ENCODE measurements at places on chromosomes 16 and 17.
A peak's percentile ranks its signal among the peaks of the same experiment; 100 is the strongest.

DNA sequence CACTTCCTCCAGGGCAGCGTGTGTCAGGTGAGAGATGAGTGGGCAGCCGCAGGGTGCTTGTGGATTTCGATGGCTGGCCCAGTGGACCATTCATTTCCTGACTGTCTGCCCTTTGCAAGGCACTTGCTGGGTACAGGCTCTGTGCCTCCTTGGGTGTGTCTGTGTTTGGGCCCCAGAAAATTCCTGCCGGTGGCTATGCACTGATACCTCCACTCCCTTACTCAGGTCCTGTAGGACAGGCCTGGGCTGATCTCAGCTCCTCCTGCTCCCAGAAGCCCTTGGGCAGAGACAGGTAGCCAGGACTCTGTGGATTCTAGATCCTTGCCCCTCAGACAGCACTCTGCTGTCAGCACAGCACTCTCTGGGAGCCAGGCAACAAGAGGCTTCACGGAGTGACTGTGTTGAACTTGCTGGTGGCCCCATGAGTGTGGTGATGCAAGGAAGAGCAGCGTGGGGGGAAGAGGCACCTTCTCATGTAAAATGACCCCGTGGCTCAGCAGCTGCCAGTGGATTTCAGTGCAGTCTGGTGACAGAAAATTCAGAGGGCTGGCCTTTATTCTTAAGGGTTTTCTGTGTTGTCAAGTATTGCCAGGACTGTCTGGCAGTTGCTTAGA is 29.0 kb downstream of the PGS1 start:
- no peak for DNase-seq

GRCh38 chr16:84568066-84568465 is 49.8 kb downstream of the COTL1 start:
- DNase-seq = no peak

DNA sequence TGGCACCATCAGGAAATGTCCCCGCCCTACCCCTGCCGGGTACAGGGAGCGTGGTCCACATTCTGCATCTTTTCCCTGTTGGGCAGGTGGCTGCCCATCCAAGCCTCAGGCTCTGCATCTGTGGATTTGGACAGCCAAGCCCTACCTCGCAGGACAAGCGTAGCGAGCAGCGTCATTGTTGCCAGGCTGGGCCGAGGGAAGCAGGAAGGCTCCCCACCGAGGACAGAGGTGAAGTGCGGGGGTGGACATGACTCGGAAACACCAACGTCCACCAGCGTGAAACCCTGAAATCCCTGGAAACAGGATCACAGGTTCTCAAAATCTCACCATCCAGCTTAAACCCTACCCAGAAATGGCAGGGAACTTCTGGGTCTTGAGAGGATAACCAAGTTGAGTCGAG is 73.6 kb downstream of the SOCS1 start:
- DNase-seq = no peak

DNA sequence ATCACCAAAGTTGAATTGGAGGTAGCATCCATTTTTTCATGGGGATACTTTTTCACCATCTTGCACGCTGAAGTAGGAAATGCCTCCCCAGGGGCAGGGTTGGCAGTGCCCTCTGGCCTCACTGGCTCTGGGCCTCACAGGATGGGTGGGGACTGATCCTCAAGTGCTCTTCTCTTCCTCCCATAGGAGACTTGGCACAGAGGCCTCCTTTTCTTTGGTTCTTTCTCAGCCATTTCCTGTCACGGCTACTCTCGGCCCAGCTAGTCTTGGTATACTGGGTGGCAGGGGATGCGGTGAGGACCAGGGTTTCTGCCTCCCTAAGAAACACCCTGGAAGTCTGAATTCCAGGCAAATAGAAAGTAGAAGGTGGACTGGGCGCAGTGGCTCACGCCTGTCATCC is 58.2 kb downstream of the PECAM1 start:
- no peak for DNase-seq

GRCh38 chr16:29811896-29812665 is at the start of gene PRRT2:
PRRT2 (plus strand) TSS chr16:29812193; CDS start chr16:29813055, 862 bp downstream.
- no peak for DNase-seq

- no peak for DNase-seq
Measured at GRCh38 chr16:5193861-5194260, 96.3 kb upstream of the EEF2KMT start.

- DNase-seq = no peak
Measured at GRCh38 chr17:8249621-8250500, 772 bp downstream of the PFAS start.

DNA sequence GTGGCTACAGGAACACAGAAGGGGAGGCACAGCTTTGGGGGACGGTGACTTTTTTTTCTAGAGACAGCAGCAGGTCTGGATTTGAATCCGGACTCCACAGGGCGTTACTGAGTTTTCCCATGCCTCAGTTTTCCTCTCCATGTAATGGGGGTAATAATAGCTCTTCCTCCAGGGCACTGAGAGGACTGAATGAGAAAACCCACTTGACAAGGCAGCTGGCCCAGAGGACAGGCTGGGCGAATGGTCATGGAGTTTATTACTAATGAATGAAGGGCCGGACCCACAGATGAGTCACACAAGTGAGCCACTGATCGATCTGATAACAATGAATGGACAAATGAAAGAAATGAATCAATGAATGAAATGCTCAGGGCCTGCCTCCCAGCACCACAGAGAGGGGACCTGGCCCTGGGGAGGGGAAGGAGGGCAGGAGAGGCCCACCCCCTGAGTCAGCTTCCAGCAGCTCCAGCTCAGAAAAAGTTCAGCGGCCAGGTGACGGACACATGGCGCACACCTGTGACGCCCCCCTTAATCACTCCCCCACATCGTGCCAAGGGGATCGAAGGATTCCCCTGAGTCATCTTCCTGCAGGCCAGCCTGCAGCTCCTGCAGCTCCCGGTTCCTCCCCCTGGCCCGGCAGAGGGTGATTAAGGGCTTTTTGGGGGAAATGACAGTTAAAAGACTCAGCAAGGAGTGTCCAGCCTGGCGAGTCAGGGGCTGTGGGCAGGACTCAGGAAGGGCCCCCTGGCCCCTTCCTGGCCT is 54.3 kb downstream of the SOCS1 start:
- DNase-seq = no peak

GRCh38 chr16:72969146-72969545 is 78.8 kb downstream of the ZFHX3 start:
- DNase-seq = no peak

DNA sequence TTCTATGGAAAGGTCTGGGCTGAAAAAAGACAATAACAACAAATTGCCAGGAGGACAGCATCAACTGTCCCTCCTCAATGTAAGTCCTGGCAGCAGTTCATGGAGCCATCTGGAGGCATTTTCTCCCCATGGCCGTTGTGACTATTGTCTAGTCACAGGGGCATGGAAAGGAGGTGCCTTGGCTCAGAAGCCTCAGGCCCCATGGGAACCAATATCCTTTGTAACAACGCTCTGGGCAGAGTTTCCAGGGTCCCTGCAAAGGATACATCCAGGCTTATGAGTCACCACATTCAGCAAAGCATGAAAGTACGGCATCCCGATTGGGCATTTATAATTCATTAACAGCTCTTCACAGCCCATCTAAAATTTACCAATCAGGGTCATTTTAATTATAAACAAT is 85.2 kb downstream of the GLG1 start:
- DNase-seq = no peak

GRCh38 chr17:8300226-8300625 is 5.0 kb upstream of the SLC25A35 start:
- DNase-seq = no peak

GRCh38 chr17:59257101-59257500 is 36.8 kb downstream of the GDPD1 start:
- no peak for DNase-seq

GRCh38 chr16:1188432-1189189 is 35.7 kb downstream of the CACNA1H start:
- no peak for DNase-seq

DNA sequence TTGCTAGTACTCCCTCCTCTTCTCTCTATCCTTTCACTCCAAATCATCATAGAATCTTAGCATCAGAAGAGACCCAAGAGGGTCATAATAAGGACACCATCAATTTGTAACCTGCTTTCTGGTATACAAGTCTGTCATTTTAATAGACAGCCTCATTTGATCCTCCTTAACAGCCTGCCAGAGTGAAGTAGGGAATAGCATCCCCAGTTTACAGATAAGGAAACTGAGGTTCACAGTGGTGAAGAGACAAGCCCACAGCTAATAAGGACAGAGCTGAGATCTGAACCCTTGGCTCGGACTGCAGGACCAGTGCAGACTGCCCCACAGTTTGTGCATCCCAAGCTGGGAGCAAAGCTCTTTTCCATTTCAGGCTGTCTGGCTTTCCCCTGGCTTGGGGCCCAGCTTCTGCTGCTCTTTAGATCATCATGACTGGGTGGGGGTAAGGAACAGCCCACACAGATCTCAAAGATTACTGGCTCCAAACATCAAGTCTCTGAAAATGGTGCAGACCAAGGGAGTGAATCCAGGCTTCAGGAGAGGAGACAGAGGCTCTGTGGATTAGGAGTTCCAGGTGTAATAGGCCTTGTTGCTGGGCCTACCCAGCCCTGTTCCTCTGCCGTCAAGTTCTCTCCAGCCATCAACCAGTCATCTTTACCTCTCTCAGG is 10.3 kb upstream of the IGFBP4 start:
- DNase-seq = peak; percentile 40

DNA sequence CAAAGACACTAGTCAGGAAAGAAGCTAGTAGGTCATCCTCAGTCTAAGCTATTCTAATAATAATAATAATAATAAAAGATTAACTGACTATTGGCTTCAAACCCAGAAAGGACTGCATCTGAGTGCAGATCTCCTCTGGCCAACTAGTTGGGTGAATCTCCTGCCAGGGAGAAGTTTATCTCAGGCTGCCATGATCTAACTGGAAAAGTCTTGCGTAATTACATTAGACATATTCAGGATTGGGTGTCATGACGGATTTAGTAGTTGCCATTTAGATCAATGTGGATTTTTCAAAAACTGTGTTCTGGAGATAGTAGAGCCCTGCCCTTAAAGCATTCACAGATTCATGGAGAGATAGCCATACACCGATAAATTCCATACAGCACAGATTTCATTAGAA is 69.5 kb downstream of the KIF2B start:
- no peak for DNase-seq

DNA sequence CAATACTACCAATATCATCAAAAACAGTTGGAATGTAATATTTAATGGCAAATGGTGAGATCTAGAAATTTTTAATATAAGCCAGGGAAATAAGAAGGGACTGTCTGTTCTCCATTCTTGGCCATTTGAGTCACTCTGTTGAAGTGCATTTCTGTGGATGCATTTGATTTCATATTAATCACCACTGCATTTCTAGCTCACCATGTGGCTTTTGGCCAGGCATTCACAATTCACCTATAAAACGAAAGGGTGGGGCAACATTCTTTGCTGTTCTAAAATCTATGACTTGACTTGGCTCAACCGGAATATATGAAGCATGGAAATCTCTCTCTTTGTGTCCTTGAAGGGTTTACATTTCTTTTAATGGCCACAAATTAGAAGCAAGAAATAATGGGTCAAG is 483.0 kb downstream of the SLC39A11 start:
- no peak for DNase-seq

DNA sequence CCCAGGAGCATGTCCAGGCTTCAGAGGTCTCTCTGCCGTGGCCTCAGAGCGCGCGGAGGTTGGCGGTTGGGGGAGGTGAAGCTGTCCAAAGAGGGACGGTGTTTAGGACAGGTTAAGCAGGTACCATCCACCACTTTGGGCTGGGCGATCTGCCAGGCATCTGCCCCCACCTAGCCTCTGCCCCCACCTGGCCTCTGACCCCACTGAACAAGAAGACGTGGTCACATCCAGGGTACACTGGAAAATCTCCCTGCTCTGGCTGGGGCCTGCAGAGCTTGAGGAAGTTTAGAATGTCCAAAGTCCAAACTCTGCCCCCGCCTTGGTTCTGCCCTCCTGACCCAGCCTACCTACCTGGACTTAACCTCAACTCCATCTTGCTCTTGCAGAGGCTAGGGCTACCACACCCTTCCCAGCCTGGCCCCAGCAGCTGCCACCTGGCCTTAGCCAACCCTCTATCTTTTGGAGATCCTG is 1.6 kb downstream of the ITGA3 start:
- no peak for DNase-seq

- DNase-seq = no peak
Measured at GRCh38 chr17:14333506-14333905, 32.6 kb downstream of the HS3ST3B1 start.

- peak; percentile 88 for DNase-seq
Measured at GRCh38 chr16:5071681-5072333, at the start of gene ALG1. ALG1 (plus strand) TSS chr16:5071843; CDS start chr16:5071850, 7 bp downstream.

GRCh38 chr17:21246698-21247097 is 6.5 kb downstream of the NATD1 start:
- DNase-seq = no peak

DNA sequence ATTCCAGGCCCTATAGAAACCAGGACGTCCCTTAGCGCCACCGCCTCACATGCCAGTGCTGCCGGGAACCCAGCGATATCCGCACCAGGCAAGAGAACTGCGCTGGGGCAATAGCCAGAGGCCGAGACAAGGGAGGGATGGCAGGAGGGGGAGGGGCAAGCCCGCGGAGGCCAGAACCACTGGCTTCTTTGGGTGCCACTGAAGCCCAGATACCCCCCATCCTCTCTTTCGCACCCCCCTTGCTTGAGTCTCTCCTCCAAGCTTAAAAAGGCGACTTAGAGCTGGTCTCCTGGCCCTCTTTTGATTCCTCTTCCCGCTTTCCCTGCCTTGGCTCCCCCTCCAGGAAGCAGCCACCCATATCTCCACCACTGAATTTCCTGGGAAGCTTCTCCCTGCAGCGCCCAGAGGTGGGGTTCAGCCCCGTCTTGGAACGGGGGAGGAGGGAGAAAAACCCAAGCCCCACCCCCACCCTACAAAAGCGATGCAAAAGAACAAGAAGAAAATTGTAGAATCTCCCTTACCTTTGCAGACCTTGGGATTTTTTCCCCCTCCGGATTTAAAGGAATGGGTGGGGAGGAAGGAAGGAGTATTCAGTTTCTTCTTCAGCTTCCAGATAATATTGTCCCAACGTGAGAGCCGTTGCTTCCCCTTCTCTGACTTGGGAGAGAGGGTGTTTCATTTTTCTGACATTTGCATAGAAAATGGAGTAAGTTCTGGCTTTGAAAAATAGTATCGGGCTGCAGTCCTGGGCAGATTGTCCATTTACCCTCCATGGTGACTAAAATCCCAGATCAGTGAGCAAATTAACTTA is 622 bp downstream of the HOXB6 start:
- DNase-seq = no peak
